Fibroblast of pulmonary artery (primary cell): ENCODE measurements at places on chromosomes 6 and 20.
A peak's percentile ranks its signal among the peaks of the same experiment; 100 is the strongest.

- no peak for DNase-seq
These were observed 271.5 kb upstream of the CDYL start for GRCh38 chr6:4504700-4505099.

DNA sequence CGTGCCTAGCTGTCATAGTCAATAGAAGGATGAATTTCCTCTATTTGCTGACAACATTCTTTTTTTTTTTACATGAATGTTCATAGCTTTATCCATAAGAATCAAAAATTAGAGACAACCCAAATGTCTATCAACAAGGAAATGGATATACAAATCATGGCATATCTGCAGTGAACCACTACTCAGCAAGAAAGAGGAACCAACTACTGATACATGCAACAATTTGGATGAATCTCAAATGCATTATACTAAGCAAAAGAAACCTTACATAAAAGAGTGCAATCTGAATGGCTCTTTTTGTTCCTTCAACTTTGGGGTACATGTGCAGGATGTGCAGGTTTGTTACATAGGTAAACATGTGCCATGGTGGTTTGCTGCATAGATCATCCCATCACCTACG is 17.7 kb upstream of the MCM9 start:
- no peak for DNase-seq

GRCh38 chr6:53828215-53828614 is 33.4 kb downstream of the LRRC1 start:
- DNase-seq: no peak

DNA sequence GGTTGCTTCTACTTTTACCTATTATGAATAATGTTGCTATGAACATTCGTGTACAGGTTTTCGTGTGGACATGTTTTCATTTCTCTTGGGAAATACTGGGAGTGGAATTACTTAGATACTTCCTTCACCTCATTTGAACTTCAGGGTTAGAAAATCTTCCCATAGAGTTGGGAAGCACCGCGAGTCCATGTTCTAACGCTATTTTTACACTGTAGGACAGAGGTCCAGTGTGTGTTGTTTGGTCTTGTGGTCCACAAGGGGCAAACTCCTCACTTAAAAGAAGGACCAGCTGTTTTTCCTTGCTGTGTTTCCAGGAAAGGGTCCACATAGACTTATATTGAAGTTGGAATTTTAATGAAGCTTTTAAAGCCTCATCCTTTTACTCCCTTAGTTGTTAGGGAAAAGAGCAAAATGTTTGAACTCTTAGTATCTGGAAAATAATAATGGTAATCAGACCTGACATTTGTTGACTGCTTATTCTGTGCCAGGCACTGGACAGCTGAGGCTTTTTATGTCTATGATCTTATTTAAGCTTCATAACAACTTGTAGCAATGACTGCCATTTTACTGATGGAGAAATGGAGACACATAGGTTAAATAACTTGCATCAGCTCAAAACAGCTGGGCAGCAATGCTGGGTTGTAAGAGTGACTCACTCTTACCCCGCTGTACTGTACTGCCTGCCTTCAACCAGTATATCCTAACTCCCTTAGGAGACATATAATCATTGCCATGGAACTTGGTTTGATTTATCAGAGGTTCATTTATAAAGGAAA is 52.0 kb downstream of the CDC5L start:
- peak; percentile 74 for DNase-seq

GRCh38 chr6:107989166-107990094 is 31.4 kb upstream of the SEC63 start:
- no peak for DNase-seq

- DNase-seq: peak; percentile 83
These were observed 62.0 kb upstream of the HFE start for GRCh38 chr6:26025047-26025893.
